SW480 (cell line): ENCODE measurements at places on chromosomes 1 and 21.

- no peak for DNase-seq
Observed at GRCh38 chr1:181791721-181792120, 269.8 kb downstream of the ZNF648 start.

GRCh38 chr1:3248155-3249141, 179.4 kb downstream of the PRDM16 start:
- DNase-seq = no peak

GRCh38 chr21:31647650-31648049, 11.8 kb upstream of the SOD1 start:
- no peak for DNase-seq

- DNase-seq = no peak
Observed at GRCh38 chr1:95287825-95288224, 53.8 kb downstream of the RWDD3 start.

- no peak for DNase-seq
Observed at GRCh38 chr1:212042436-212042835, 6.9 kb downstream of the DTL start.

- DNase-seq = no peak
Observed at GRCh38 chr1:54884768-54885167, 2.2 kb downstream of the DHCR24 start.

DNA sequence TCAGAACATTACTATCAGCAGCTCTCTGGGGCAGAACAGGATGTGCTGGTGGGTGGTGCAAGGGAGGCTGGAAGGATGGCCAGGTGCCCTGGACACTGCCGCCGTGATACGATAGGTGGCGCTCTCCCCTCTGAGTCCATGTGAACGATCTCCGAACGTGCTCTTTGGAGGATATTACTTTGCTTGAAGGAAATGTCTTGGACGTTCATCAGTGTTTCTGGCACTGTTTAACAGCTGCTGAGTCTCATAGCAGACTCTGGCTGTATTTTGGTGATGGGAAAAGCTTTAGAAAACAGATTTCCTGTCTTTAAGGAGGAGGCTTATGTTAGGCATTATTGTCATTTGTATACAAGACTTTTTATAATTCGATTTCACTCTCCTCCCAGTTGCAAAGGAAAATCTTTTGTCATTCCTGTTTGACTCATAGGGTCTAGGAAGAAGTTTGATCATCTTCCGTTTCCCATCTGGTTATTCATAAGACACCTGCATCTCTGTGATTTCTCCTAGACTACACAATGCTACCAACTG, 386.2 kb upstream of the ADGRL2 start:
- DNase-seq = no peak

DNA sequence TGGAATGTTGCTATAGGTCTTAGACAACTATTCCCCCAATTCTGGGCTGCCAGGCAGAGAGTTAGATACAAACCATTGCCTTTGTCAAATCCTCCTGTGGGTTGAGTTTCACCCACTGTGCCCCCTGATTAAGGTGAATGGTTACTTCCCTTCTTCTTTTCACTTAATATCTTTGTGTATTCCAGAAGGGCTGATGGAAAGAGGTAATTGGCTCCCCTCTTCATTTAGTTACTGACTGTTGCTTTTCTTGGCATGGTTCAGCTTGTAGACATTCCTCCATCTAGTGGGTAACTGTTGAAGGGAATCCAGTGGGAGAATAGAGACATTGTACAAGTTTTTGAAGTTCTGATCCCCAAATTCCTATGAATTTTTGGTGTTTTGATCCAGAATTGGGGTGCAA, 43.8 kb upstream of the MACF1 start:
- no peak for DNase-seq

DNA sequence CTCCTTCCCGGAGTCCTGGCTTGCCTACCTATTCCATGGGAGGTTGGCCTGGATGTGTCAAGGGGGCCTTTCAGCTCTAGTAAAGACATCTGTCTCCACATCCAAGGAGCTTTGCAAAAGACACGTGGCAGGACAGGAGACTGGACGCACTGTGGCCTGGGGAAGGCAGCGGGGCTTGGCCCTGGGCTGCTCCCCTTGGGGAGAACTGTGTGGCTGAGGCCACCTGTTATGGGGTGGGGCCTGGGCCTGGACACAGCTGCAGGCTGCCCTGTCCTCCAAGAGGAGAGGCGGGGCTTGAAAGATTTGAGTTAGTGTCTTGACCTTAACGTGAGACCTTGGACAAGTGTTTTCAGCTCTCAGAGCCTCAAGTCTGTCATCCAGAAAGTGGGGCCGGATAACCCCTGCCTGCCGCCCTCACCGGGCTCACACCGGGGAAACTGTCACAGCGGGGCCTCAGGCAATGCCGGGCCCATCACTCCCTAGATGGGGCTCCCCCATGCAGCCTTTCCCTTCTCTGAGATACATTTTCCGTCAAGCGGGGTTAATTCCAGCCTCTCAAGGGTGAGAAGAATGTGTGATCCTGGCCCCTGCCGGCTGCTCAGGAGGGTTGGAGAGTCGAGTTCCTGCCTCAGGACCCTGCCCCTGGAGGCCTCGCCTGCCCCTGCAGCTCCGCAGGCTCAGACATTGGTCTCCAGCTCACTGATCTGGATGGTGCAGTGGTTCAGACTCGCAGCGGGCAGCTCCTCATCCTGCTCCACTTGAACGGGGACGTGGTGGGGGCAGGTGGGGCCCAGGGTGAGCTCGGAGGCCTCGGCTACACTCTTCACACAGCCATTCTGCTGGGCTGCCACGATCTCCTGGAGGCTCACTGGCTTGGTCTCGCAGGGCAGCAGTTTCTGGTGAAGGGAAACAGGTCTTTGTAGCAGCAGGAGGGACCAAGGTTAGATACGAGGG, 25.6 kb downstream of the PODN start:
- DNase-seq = no peak

- peak; percentile 82 for DNase-seq
Observed at GRCh38 chr1:26999440-26999987, 6.0 kb downstream of the TRNP1 start.

DNA sequence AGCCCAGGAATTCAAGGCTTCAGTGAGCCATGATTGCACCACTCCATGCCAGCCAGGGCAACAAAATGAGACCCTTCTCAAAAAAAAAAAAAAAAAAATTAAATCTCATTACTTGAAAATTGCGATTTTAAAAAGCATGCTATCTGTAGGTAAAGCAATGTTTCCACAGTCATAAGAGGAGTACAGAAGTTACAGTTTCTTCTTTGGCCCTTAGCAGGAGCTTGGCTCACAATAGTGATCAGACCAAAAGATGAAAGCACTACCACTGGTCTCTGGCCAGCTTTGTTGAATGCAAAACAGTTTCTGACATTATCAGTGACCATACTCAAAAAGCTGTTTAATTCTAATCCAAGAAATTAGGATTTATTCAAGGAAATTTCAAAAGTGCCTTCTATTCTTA, 31.2 kb downstream of the VAV3 start:
- no peak for DNase-seq

GRCh38 chr1:110058591-110058990, 11.9 kb downstream of the ALX3 start:
- no peak for DNase-seq

DNA sequence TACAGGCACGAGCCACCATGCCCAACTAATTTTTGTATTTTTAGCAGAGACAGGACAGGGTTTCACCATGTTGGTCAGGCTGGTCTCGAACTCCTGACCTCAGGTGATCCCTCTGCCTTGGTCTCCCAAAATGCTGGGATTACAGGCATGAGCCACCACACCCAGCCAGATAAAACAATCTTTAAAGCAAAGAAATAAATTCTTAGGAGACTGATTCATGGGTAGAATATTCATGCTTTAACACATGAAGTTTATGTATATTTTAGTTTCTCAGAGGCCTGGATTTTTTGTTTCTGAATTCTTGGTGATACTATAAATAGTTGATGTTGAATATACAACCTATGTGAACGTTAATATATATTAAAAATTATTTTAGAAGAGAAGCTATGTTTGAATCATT, 127.4 kb upstream of the KIAA1614 start:
- DNase-seq = no peak

GRCh38 chr1:55234016-55234415, 18.9 kb upstream of the USP24 start:
- DNase-seq = no peak

DNA sequence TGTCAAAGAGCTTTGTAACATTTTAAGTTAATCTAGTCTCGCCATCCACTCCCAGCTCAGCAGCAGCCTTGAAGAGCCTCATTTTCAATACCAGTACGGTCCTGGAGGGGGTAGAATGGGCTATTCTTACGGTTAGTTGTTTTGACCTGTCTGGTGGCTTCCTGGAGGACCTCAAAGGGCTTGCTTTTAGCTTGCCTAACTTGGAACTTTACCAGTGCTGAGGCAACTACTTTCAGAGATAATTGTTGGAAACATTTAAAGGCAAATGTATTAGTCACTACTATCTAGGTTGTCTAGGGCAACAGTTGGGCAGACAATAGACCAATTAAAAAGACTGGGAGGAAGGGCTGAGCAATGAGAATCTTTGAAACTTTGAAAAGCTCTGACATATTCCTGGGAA, 56.0 kb downstream of the TTLL7 start:
- no peak for DNase-seq

DNA sequence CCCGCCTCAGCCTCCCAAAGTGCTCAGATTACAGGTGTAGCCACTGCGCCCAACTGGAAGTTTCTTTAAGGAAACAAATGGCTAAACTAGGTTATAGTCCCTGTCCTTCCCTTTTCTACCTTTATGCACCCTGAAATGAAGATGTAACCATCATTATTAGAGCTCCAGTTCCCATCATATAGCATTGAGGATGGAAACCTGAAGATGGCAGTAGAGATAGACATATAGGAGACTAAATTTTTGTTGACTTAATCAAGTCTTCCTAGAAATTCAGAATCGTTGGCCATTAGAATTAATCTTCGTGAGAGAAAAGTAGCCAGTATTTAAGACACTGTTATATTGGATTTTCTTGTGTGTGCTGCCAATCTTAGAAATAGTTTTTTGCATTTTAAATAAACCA, 1016.3 kb upstream of the NCAM2 start:
- DNase-seq = peak; percentile 5

DNA sequence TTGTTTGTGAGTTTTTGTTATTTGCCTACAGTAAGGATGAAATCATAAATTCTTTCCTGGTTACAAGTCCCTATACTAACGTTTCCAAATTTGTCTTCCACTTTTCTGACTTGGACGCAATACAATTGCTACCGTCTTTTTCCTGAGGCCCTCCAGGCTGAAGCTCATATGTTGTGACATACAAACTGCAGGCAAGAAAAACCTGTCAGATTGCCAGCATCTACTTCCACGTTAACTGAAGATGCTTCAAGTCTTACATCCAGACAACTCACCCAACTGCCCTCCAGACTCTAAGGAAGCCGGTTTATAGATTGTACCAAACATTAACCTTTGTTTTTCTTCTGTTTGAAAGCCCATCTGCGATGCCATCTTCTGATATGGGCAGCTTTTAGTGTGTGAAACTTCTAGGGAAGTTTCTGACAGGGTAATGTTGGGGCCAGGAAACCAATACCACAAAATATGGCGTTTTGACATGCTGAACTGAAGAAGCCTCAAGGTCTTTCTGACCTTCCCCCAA, 21.4 kb upstream of the RNF11 start:
- no peak for DNase-seq

DNA sequence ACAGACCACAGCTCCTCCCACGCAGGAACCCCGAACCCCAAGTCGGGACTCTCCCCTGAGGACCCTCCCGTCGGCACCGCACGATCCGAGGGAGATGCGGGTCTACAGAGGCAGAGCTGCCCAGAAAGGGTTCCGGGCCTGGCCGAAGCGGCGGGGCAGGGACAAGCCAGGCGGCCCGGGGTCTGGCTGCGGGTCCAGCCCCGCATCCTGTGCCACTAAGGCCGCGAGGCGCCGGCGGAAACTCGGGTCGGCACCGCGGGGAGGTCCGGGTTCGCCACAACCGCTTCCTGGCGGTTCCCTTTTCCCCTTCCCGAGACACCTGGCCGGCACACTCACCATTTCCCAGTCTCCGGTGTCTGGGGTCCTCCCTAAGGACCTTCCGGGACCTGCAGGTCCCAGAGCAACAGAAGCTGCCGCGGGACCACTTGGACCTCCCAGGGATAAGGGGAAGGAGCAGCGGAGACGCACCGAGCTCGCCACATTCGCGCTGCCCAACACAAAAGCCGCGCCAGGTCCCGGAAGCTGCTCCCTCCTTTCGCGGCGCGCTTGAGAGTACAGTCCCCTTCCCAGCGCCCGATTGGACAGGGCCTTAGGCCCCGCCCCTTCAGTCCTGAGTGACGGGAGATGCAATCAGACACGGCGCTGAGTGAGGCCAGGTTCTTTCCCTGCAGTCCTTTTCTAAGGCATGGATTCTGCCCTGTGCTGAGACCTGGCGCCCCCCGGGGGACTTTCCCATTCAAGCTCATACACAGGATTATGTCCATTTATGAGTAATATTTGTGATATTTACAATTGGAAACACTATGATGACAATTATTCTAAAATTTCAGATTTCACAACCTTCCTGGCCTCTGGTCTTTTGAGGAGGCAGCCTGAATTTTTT, at the start of gene ZNF670:
Gene ZNF670, minus strand, starts transcription at position 554 of the 883 bp plus-strand sequence. Its CDS starts 215 bp downstream, at position 339.
- peak; percentile 93 for DNase-seq

DNA sequence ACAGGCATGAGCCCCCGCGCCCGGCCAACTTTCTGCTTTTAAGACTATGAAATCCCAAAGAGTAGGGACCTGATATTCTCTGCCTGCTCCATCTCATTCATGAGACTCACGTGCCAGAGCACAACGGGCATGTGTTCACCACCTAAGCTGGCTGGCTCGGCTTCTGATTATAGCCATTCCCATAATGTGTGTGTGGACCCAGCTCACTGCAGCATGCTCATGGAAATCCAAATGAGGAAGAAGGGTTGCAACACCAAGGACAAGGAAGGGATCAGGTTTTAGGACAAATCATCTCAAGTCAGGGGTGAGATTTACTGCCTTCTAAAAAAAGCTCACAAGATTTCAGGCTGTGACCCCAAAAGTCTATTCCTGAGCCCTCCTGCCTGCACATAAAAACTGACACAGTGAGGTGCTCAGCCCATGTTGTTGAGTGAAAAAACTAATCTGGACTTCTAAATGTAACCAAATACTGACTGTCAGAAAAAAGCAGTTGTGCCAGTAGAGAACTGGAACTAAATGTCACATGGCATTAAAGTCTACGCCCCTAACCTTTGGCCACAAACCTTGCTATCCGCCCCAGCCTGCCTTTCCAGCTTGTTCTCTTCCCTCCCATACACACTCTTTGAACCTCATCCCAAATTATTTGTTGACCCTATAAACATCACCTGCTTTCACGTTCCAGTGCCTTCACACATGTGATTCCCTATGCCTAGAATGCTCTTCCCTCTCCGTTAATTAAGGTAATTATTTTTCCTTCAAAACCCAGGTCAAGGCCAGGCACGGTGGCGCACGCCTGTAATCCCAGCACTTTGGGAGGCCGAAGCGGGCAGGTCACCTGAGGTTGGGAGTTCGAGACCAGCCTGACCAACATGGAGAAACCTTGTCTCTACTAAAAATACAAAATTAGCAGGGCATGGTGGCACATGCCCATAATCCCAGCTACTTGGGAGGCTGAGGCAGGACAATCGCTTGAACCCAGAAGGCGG, 9.1 kb upstream of the COA7 start:
- no peak for DNase-seq

DNA sequence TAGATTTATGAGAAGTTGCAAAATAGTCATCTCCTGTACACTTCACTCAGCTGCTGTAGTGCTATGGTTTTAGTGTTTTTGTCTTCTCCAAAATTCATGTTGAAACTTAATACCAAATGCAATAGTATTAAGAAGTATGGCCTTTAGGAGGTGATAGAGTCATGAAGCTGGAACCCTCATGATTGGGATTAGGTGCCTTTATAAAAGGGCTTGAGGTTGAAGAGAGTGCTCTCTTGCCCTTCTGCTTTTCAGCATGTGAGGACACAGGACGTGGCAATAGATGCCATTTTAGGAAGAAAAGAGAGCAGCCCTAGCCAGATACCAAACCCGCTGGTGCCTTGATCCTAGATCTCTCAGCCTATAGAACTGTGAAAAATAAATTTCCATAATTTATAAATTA, 87.6 kb downstream of the CTH start:
- DNase-seq = no peak
